ENCODE measurements at places on chromosomes 6 and 20.

DNA sequence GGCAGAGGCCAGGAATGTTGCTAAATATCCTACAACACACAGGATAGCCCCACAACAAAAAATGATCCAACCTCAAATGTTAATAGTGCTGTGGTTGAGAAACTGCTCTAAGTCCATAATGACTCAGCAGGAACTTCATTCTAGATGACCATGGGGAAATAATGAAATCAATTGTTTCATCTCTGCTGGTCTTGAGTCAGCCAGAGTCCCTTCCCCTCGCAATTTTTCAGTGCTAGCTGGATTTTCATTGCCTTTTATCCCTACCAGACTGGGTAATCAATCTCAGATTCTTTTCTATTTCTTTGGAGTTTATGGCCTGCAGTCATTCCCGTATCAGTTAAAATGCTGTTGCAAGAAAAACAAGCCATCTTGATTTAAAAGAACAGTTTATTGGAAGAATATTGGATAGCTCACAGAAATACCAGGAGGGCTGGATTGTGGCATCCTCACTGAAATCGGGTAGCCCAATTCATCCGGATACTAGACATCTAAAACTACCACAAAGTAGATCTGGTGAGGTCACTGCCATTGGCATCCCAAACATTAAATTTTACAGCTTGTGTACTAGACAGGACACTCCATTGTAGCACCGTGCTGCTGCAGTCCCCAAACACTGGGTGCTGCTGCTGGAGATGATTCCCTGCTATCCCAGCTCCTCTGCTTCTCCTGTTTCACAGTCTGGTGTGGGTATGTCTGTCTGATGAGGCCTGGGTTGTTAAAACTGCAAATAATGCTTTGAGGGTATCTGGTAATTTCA is 30.3 kb upstream of the POPDC3 start:
- DNase-seq, result no peak

- no peak for DNase-seq
Measured at GRCh38 chr6:13478525-13478966, 8.9 kb downstream of the GFOD1 start.

DNA sequence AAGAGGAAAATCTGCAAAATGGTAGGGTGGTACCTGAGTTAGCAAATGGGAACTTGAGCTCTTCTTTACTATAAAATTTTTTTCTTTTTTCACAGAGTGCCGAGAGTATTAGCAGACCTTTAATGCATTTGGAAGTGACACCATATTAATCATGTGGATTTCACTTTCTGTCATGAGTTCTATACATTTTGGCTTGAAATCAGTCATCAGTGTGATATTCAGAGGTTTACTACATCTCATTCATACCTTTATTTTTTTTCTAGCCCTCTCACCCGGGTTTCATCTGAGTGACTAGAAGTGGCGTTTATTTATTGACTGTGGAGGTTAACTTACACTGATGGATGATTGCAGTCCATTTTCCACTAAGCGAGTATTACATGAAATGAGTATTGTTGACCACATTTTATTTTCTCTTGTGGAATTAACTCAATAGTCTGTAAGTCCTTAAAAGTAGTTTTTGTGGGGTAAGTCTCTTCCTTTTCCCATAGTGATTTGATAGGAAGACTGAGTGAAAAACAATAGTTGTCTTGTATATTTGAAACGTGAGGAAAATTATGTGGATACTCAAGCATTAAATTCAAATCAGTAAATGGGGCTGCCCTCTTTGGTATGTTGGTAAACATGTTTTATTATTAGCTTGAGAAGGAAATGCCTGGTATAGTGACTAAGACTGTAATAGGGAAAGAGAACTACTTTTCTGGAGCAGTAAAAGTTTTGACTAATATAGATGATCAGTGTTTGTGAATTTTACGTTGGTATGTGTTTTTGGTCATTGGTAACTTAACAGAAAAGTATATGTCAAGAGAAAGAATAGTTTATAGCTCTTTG is 55.5 kb downstream of the JARID2 start:
- no peak for DNase-seq

DNA sequence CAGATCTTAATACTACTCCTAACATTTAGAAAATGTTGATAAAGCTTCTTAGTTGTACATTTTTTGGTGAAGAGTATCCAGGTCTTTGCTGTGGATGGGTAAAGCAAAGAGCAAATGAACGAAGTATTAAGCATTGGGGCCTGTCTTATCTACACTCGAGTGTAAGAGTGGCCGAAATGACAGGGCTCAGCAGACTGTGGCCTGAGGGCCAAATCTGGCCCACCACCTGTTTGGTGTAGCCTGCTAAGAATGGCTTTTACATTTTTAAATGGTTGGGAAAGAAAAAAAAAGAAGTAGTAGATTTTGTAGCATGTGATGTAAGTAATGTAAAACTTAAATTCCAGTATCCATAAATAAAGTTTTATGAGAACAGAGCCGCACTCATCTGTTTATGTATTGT is 19.4 kb upstream of the MAPK13 start:
- no peak for DNase-seq

GRCh38 chr20:35699957-35700624 is 886 bp downstream of the ROMO1 start:
- no peak for DNase-seq

- DNase-seq, result no peak
Measured at GRCh38 chr6:89956182-89956581, 61.9 kb downstream of the GJA10 start.

DNA sequence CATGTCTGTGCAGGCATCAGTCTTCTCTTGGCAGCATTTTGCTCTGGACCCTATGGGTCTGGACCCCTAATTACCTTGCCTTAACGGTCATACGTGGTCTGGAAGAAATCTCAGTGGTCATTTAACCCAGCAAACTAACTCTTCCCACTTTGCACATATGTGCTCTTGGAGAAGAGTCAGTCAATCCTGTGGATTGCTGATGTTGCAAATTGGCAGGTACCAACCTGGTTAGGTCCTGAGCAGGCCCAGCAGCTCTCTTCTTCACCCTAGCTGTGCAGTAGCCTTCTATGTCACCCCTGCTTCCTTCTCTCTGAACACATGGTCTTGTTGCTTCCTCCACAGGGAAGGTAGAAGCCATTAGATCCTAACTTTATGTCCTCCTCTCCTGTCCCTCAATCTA is 1.6 kb downstream of the CEP43 start:
- no peak for DNase-seq

- no peak for DNase-seq
Measured at GRCh38 chr6:64259372-64259771, 623.8 kb downstream of the PHF3 start.

GRCh38 chr20:4713401-4713800 is 8.3 kb upstream of the PRND start:
- DNase-seq, result no peak

DNA sequence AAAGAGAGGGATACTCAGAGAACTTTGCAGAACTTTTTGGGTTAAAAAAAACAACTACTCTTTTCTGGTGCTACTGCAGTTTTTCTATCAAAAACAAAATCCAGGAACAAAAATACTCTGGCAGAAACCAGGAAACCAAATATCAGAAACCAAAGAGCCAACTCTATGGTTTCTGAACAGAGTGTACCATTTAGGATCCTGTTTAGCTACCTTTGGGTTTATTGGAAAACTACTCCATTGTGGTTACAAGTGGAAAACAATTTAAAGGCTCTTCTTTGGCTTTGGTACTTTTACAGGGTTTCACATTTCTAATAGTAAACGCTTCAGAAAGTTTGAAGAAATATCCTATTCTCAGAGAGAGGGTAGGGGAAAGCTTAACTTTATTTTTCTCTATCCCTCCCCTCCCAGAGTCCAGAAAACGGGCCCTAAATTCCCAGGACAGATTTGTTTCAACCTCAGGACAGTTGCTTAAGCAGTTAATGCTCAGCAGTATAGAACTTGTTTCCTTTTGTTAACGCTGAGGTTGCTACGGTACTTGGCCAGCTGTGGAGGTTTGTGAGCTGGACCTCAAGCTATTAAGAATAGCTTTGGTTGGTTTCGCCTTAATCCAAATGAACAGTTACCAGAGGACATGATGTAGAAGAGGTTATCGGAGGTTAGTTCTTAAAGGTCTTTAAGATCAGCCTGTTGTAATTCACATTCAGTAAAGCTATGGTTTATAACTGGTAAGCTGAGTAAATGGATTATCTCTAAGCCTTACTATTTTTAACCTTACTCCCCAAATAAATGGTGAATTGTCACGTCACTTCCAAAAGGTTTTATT is 47.9 kb downstream of the FOXO3 start:
- DNase-seq, result no peak

DNA sequence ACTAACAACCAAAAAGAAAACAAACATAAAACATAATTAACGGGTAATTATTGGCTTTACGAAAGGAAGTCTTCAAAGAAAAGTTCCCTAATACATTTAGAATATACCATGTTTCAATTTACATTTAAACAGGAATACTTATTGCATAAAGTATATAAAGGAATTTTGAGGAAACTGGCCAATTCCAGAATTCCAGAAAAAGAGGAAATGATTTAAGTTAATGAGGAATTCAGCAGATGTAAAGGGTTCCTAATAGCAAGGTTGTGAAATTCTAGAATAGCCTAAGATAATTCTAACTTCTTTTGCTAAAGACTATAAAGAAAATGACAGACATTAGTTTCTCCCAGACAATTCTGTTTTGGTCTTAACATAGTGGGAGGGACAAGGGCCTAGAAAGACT is 35.0 kb downstream of the DTNBP1 start:
- DNase-seq, result no peak

GRCh38 chr20:33065785-33066184 is 12.1 kb downstream of the BPIFB3 start:
- no peak for DNase-seq

GRCh38 chr20:43231829-43232228 is 42.1 kb upstream of the PTPRT start:
- DNase-seq, result no peak

GRCh38 chr6:110359556-110359955 is 1.4 kb upstream of the METTL24 start:
- DNase-seq, result no peak

GRCh38 chr20:47773371-47773786 is 11.9 kb downstream of the SULF2 start:
- no peak for DNase-seq

All from stimulated activated CD8-positive, alpha-beta memory T cell treated with anti-CD3 and anti-CD28 coated beads, Interleukin-15, amount 100 ng/mL, for 4 hours (primary cell).